Left lung (tissue), 14 donors: ENCODE measurements at places on chromosomes 7 and 10.

GRCh38 chr10:43904301-43904700 is 255.6 kb upstream of the ZNF32 start:
- no peak for DNase-seq

DNA sequence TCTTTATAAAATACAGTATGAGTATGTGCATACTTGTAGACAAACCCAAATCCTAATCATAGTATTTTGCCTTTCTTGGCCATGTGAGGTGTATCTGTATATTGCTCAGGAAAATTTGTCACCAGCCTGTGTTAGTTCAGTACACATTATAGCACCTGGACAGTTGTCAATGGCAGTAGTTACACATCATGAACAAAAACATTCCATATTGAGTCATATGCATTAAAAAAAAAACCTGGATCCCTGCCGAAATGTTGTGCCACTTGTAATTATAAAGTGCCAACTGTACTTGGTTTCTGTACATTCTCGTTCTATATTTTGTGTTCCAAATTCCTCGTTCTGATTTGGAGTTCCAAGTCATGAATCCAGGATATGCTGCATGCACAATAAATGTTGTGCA is 410.4 kb downstream of the INHBA start:
- no peak for DNase-seq

DNA sequence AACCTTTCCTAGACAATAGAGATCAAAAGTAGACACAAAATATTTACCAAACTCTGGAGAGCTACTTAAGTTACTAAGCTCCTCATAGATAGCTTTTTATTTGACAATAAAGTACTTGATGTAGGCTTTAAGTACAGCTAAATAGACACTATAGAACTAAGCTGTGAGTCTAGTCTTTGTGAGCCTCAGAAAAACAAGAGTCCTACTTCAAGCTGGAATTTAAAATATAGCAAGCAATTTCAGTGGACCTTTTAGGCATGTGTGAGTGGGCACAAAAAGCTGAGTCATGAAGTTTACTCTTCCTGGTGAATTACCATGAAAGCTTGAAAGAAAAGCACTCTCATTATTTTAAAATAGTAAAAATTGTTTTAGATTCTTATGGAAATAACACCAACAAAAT is 76.1 kb downstream of the ADD3 start:
- DNase-seq, result no peak

DNA sequence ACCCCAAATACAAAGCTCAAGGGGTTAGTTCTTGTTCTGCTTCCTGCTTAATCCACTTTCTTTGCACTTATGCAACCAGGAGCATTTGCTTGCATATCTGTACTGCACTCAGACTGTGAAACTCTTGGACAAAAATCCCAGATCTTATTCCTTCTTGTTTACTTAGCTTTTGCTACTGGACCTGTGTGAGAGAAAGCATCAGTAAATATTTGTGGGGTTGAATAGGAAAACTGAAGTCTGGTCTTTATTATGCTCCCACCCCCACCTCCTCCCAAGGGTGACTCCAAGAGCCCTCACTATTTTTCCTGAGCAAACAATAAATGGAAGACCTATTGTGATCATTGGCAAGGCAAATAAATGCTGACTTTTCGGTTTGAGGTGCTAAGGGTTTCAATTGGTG is 57.1 kb upstream of the VSTM2A start:
- no peak for DNase-seq

DNA sequence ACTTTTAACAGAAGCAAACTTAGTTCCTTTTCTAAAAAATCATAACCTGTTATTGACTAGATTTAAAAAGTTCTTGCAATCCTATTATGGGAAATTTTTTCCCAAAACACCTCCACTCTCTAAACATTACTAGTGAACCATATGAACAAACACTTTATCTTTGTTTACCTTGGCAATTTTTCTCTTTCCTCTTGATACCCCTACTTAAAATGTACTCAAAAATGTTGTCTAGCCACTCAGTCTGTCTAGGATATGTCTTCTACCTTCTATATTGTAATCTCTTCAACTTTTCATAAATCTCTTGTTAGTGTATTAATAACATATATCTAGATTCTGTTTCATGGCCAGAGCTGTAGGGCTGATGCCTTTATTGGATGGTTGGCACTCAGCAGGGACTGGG is 630.0 kb upstream of the GRM3 start:
- DNase-seq, result no peak
